NCI-H748 treated with DMSO at 0.1 percent for 48 hours (cell line): ENCODE measurements at places on chromosomes 1 and 21.

DNA sequence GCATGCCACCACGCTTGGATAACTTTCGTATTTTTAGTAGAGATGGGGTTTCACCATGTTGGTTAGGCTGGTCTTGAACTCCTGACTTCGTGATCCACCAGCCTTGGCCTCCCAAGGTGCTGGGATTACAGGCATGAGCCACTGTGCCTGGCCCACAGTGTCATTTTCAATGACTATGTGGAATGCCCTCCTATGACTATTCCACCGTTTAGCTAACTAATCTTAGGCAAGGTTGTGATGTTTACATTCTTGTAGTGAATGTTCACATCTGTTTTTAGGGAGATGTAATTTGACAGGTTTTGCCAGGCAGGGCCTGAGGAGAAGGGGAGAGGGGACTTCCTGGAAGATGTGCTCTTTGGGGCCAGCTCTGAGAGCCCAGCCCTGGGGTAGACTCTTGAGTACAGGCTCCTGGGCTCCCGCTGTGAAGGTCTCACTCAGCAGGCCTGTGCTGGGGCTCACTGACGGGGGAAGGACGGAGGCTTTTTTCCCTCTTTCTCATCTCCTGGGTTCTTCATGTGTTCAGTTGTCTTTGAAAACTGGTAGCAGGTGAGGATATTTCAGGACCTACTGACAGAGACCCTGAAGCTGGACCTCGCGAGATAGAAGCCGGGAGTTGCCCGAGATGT, 13.2 kb downstream of the COQ8A start:
- no peak for DNase-seq

GRCh38 chr1:198932351-198932991, 293.6 kb downstream of the PTPRC start:
- peak; percentile 33 for DNase-seq

DNA sequence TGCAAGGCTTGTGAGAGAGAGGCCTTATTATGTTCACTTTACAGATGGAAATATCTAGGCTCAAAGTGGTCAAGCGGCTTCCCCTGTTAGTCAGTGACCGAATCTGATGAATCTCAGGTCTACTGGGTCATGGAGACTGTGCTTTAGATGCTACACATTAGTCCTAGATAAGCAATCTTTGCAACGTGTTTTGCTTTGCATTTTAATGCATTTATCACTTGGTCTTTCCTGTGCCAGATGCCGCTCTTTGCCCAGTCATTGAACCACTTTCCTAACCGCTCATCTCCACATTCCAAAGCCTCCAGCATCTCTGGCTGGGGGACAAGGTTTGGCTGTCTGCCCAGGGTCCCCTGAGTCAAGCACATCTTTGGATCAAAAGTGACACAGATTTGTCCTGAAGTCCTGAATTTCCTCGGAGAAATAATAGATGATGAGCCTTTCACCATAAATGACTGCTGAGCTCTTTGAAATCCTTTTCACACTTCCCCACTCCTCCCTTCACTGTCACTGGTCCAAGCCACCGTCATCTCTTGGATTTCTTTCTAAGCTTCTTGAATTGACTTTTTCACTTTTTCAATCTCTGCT, 96.0 kb upstream of the USP24 start:
- no peak for DNase-seq

- DNase-seq = no peak
Observed at GRCh38 chr1:9861360-9861759, 37.6 kb upstream of the CLSTN1 start.

DNA sequence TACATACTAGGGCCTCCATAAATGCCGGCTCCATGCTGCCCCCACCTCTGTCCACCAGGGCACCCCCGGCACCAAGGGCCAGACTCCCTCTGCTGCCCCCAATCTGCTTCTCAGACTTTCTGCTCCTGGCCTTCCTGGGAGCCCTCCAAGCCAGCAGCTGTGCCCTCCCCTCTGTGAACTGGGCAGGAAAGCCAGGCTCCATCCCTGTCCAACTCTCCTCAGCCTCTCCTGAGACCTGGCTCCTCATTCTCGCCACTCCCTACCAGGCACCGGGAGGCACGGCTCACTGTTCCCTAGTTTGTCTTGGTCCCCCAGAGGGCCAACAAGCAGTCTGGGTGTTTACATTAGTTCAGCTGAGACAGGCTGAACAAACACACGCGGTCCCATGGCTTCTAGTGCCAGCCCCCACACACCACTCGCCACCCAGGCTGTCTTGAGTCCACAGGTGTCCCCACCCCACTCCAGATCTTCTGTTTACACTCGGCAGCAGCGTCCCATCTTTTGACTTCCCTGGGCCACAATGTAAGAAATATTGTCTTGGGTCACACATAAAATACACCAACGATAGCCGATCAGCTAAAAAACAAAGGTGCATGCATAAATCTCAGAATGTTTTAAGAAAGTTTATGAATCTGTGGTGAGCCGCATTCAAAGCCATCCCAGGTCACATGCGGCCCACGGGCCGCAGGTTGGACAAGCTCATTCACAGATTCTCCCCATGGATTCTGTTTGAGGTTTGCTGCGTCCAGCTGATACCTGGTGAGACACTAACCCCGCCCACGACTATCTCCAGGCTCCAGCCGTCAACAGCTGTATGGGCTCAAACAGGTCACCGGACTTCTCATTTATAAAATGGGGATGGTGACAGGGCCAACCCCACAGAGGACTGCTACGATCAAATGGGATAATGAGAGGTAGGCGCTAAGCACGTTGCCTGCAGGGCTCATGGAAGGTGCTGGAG, 29.5 kb upstream of the ECE1 start:
- DNase-seq = no peak
